ENCODE measurements at places on chromosomes 16 and 17. TPM values are rescaled to one million over a fixed set of nuclear protein-coding genes. Genes with fewer than 3 reads are reported as not detected.

DNA sequence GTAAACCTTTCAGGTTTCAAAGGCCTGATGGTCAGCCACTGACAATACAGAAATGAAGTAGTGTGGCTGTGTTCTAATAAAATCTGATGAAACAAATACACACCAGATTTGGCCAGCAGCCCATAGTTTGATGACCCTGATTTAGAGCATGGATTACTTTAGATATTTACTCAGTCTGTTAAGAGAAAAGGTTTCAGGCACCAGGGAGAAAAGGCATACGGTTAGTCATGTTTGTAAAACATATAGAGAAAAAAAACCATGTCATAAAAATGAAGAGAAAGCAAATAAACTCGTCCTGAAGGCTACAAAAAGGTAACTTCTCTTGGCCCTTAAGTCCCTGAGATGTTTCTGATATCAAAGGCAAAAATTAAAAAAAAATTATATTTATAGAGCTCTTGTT lies 112.1 kb downstream of the ADAMTS18 start:
- DNase-seq, result no peak

GRCh38 chr17:34378664-34379101 lies 15.7 kb upstream of the CCL1 start:
- DNase-seq, result peak; percentile 63

- no peak for DNase-seq
Measured at GRCh38 chr16:27847030-27847550, 216.4 kb downstream of the GSG1L start.

HEATR9 gene
- not detected for polyA plus RNA-seq

DNA sequence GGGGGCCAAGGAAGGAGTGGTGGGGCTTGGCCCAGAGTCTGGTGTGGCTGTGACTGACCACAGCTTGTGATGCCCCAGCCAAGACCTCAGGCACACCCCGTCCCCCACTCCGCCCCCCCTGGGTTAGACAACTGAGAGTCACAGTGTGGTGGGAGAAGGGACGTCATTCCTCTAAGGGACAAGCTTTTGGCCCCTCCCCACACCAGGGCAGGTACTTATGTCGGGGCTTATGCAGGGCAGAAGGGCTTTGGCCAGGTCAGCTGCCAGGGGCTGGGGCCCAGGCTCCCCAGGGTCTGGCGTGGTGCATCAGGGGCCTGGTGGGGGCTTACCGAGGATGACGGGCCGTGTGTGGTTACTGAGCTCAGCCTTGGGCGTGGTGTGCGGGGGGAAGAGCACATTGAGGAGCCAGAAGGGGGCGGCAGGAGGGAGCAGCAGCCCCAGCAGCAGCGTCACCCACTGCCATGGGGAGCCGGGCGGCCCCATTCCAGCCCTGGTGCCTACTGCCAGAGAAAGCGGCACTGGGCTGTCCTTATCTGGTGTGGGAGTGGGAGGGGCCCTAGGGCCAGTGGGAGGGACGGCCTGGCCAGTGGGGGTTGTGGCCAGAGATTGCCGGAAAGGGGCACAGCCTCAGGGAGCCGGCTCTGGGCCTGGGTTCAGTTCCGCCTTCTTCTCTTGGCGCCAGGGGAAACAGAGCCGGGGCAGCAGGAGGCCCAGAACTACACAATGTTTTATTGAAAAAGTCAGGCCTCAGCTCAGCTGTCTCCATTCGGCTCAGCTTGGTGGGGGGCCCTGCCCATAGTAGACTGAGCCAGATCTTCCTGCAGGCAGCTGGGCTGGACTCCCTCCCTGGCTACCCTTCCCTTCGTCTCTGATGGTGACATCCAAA lies at the start of gene LCAT:
LCAT (minus strand) TSS at position 502 of the 886 bp plus-strand sequence; CDS start at position 483, 19 bp downstream.
- no peak for DNase-seq

- no peak for DNase-seq
Measured at GRCh38 chr17:40833882-40834281, 11.5 kb upstream of the KRT10 start.

AANAT gene
- not detected for polyA plus RNA-seq

SCNN1B gene
- polyA plus RNA-seq, result not detected

DNA sequence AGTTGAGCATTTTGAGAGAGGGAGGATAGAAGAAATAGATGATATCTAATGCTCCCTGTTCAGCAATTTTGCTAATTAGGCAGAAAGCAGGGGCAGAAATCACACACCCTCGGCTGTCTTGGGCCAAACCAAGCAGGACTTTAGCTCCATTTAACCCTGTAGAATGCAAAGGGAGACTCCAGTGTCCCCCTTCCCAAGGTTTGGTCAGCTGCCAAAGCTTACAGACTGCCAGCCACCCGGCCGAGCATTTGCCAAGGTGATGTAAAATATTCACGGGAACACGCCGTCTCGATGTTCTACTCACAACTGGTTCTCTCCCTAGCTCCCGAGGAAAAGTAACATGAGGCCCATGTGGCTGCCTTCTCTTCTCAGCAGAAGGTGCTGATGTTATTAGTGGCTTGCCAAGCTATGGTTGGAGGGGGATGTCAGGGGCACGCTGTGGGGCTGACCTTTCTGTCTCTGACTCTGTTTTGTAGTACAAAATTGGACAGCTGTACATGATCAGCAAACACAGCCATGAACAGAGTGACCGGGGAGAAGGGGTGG lies 155.3 kb downstream of the PITPNC1 start:
- DNase-seq, result no peak

DNA sequence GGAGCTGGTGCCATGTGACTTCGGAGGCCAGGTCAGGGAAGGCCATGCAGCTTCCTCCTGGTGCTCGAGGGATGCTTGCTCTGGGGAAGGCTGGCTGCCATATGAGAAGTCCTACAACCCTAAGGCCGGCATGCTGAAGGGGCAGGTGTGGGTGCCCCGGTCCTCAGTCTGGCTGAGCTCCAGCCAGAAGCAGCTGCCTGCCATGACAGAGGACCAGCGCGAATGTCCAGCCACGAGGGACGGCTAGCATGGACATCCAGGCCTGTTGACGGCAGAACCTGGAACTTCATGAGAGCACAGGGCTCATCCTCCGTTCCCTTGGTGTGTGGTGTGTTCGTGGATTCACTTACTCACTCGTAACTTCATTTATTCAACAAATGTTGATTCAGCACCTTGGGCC lies 140.6 kb downstream of the IRF8 start:
- DNase-seq, result no peak

GRCh38 chr17:7817643-7817964 lies 16.4 kb upstream of the KDM6B start:
- DNase-seq, result no peak

ALOX15 gene
- not detected for polyA plus RNA-seq

DNA sequence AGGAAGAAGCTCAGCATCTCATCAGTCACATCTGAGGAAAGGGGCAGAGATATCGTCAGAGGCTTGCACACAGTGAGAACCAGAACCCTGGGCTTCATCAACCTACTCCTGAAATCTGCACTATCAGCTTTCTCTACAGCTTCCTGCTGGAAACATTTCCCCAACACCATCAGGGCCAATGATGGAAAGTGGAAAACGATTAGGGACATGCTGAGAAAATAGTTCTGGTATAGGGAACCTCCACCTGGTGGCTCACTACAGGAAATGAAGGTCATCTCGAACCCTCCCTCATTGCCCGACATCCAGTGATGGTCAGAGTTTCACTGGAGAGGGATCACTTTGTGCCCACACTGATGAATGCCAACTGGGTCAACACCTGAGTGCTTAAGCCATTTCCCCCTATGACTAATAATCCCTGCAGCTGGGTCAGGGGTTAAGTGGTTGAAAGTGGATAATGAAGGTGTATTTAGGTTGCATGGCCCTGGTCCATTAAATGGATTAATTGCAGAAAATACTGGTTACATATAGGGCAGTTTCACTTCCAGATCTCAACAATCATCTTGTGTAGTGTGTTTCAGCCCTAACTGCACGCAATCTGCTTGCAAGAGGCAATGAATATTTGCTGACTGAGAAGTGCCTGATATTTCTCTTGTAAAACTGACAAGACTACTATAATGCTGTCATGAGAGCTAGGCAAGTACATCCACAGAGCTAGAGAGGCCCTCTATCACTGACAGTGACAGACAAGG lies 43.1 kb upstream of the GSG1L start:
- no peak for DNase-seq

DNA sequence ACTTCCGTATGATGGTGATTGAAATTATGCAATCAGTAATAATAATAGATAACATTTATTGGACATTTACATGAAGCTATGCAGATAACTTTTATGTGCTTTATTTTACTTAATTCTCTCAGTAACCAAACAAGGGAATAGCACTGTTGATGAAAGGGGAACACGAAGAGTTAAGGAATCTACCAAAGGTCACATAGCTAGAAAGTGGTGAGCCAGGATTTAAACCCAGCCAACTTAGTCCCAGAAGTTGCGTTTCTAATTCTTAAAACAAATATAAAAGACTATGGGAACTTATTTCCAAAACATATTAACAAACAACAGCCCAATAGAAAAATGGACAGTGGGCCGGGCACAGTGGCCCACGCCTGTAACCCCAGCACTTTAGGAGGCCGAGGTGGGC lies 9.7 kb downstream of the SPNS3 start:
- DNase-seq, result no peak

NPW gene
- not detected for polyA plus RNA-seq

DNA sequence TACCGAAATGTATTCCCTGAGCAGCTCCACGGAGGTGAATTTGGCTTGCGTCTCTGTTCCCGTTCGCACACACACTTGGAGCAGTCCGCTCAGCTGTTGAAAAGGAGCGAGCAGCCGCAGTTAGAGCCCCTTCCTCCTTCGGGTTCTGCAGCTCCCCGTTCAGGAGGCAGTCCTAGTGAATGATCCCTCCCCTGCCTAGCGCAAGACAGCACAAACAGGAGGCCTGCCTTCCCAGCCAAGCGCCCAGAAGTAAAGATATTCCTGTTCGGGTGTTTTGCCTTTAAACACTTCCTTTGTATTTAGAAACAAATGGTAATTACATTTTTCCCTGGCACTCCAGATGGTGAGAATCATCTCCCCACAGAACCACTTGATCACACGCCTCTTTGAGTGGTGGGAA lies 64.7 kb downstream of the ABCC12 start:
- DNase-seq, result no peak

- no peak for DNase-seq
Measured at GRCh38 chr16:47947723-47948122, 208.1 kb downstream of the ABCC12 start.

- no peak for DNase-seq
Measured at GRCh38 chr17:49587366-49588073, 11.8 kb downstream of the NXPH3 start.

GRCh38 chr16:3158510-3159314 lies 23.9 kb downstream of the ZNF213 start:
- DNase-seq, result peak; percentile 49

DNA sequence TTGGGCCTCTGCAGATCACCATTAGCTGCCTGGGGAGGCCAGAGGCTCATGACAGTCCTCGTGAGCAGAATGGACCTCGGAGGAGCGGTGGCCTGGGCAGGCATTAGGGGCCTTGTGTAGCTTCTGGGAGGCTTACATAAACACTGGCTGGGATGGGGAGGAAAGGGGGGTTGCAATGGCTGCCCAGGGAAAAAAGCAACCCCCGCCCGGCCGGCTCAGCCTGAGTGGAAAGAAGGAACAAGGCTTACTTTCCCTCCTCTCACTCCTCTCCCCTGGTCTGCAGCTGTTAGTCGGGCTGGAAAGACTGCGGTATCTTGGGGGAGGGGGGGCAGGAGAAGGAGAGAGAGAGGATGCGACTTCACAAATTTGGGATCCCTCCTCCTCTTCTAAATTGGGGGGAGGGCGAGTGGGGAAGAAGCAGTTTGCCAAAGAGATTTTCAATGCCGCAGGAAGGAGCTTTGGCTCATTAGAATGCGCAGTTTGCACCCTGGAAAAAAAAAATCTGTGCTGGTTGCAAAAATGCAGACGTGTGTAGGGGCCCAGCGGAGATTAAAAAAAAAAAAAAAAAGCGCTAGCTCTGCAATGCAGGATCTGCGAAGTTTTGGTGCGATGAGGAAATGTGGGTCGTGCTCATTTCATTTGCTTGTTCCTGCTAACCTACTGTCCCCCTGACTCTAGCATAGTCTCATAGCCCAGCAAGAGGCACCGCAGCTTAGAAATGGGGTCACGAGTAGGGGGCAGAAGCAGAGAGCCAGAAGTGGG lies 6.6 kb upstream of the NR1D1 start:
- no peak for DNase-seq

GRCh38 chr17:63826468-63827001 lies 696 bp upstream of the PSMC5 start:
- peak; percentile 7 for DNase-seq

- DNase-seq, result no peak
Measured at GRCh38 chr17:9887508-9887907, 17.6 kb downstream of the RCVRN start.

- DNase-seq, result no peak
Measured at GRCh38 chr17:18129041-18129502, 20.5 kb downstream of the MYO15A start.

DNA sequence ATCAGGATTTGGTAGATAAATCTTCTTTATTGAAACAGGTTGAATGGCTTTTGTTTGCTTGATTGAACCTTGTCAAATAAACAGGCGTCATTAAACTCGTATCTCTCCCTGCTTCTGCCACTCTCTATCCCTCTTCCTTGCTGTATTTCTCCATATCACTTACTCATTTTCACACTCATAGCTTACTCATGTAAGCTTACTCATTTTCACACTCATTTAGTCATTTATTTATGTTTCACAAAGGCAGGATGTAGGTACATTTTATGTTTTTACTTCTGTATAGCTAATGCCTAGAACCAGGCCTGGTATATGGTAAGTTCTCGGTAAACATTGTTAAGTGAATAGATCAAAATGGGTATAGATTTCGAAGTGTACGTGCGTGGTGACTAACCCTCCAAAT lies 450.0 kb downstream of the PMP22 start:
- DNase-seq, result no peak

DNA sequence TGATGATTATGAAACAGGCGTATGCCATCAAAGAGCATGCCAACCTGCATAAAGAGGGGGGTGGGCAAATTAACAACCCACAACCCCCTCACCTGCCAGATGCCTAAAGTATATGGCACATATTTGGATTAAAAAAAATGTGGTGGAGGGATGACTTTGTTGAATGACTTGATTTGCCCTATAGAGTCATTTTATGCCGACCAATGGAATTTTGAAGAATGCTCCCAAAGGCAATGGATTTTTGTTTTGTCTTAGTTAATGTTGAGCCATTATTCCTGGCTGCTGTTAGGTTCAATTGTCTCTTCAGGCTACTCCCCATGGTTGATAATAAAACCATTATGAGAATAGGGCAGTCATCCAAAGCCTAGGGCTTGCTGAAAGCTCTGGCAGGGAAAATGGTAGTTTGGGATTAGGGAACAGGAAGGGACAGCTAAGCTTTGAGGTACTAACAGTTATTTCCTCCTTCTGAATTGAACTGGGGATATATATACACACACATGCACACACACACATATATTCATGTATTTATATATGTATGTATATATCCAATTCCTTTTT lies 5.8 kb upstream of the CHCT1 start:
- no peak for DNase-seq

DNA sequence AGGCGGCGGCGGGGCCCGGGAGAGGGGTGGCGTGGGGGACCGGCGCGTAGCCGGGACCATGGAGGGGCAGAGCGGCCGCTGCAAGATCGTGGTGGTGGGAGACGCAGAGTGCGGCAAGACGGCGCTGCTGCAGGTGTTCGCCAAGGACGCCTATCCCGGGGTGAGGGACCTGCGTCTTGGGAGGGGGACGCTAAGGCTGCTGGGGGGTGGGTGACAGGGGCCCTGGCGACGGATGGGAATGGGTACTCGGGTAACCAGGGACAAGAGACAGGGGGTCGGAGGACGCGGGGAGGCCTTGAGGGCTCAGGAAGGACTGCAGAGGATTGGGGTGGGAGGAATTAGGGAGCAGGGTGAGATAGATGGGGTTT lies 243 bp downstream of the RND2 start:
- no peak for DNase-seq

GRCh38 chr16:83925095-83925905 lies 26.4 kb downstream of the MLYCD start:
- no peak for DNase-seq
